ENCODE measurements at places on chromosomes 4 and X.
A peak's percentile ranks its signal among the peaks of the same experiment; 100 is the strongest.

GRCh38 chr4:76306882-76307659 is 538 bp downstream of the STBD1 start:
- peak; percentile 89 for DNase-seq

- no peak for DNase-seq
Measured at GRCh38 chr4:184804621-184805020, 21.1 kb downstream of the ACSL1 start.

- DNase-seq: no peak
Measured at GRCh38 chr4:168691631-168692369, 194.9 kb downstream of the PALLD start.

DNA sequence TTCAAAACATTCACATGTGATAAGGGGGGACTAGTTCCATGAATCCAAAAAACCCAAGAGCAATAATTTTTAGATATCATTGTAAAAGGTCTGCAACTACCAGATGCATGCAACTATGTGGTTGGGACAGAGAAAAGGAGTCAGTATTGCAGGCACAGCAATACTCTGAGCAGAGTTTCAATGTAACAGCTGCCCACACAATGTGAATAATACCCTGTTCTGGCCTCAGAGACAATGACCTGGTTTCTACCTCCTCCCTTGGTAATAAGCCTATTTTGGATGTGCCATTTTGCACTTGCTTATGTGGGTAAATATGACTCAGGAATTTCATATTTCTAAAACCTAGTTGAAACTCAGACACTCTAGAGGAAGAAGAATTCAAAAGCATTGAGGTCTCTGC is 194.8 kb upstream of the RASGEF1B start:
- no peak for DNase-seq

DNA sequence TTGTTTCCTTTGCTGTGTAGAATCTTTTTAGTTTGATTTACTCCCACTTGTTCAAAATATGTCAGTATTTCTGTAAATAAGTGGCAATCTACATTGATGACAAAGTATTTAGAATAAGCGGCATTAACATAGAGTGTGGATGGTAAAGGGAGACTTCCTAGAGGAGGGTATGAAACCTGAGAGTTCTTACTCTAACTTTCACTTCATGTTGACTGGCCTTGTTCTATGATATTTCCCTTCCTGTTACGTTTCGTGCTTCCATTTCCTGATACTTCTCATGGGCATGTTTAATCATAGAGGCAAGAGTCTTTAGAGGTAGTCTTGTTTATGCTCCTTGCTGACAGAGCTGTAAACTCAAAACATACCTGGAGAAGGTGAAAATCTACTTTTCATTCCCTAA is 408.9 kb downstream of the GLUD2 start:
- no peak for DNase-seq

DNA sequence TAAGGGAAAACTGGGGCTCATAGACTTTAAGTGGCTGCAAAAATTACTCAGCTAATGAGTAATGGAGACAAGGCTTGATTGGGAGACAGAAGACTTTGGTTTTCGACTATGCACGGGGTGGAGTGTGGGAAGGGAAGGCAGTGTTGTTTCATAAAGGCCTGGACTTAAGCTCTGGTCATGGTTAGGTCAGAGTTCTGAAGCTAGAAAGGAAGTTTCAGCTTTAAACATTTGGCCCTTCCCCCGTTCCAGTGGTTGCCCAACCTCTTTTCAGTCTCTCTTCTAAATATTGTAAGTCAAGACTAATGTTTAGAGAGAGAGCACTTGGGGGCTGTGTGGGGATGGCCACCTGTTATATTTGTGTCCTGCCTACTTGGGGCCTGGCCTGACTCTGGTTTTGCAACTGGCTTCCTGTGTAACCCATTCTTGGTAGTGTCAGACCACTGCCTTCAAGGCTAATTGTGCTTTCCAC is 21.0 kb downstream of the MSN start:
- no peak for DNase-seq

DNA sequence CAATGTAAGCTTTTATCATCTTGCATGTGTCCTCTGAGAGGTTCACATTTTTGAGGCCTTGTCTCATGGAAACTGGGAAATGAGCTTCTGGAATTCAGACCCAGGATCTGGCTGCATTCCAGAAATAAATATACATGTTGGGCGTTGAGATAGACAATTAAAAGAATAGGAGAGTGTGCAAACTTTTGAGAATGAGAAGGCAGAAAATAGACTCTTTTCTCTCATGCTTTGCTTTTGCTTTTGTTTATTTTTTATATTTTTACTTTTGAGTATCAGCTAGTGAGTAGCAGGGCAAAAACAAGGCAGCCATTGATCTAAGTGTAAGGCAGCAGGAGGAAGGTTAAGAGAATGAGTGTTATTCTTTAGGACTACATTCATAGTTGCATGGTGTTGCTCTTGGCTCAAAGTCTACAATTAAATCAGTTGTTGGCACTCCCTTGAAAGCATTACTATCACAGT is 12.4 kb downstream of the SHROOM3 start:
- DNase-seq: no peak

DNA sequence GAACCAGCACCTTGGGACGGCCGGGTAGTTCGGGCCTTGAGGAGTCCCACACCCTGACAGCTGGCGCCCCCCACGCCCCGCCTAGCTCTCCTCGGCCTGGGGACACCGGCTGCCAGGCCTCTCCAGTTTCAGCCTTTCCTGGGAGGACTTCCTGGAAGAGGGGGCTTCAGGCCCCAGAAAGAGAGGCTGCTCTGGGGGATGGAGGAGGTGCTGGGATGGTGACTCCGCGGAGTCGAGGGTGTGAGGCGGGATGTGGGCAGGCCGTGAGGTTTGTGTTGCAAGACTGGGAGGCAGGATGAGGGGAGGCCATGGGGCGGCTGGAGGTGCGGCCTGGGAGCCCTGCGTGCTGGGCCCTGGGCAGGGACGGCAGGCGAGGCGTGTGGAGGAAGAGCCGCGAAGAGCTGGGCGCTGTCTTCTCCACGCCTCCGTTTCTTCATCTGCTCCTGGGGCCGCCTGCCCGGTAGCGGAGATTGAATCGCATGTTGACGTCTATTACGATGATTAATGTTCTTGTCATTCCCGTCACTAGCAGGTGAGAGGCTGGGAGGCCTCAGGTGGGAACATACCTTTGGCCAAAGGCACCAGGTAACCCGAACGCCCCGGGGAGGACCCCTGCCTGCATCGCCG is 918 bp upstream of the FGFRL1 start:
- DNase-seq: peak; percentile 91

DNA sequence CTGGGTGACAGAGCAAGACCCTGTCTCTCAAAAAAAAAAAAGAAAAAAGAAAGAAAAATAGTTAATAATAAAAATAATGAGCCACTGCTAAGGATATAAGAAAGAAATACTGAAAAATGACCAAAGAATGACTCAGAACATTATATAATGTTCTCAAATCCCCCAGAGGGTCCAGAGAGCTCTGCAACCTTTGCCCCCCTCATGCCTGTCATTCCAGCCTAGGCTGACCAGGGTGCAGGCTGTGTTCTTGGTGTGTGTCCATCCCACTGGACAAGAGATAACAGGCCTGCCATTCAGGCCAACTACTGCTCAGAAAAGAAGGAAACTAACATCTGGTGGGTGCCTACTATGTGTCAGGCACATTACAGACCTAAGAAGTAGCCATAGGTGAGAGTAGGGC is 72.7 kb upstream of the EDNRA start:
- DNase-seq: no peak

DNA sequence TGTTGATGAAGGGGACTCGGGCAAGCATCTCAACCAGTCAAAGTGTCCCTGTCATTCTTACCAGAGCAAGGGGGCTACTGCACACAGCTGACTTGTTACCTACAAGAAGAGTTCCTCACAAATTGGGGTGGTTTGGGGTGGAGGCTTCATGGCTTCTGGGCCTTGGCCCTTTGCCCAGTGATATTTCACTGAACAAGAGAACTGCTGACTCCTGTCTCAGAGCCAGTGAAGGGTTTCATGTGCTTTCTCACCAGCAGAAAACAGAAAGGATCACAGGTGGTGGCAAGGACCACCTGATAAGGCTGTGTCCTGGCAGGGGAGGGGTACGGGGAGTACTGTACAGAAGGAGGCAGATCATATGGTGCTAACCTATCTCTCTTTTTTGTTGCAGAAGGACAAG is 53.5 kb downstream of the DLG3 start:
- no peak for DNase-seq

DNA sequence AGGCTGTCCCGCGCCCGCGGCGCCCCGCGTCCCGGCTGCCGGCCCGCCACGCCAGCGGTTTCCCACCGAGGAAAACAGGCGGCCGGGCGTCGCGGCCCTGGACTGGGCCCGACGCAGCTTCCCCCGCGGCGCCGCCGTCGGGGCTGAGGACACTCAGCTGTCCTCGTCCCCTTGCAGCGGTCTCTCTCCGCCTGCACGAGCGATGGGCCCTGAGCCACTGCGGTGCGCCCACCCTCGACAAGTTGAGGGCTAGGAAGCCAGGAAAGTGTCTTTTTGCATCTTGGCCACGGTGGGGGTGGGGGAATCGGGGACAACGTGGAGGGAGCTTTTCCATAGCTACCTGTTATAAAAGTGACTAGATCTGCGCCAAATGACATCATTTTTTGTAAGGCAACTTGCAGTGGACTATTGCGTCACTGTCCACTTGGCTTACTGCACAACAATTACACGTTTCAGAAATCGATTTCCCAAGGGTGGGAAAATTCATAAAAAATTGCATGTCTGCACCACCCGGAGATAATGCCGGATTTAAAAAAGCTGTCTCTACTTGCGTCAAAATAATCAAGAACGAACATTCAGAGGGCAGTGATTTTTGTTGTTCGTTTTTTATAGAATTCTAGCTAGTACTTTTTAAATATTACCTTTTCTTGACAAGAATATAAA is 1.1 kb downstream of the KLHL15 start:
- peak; percentile 31 for DNase-seq

DNA sequence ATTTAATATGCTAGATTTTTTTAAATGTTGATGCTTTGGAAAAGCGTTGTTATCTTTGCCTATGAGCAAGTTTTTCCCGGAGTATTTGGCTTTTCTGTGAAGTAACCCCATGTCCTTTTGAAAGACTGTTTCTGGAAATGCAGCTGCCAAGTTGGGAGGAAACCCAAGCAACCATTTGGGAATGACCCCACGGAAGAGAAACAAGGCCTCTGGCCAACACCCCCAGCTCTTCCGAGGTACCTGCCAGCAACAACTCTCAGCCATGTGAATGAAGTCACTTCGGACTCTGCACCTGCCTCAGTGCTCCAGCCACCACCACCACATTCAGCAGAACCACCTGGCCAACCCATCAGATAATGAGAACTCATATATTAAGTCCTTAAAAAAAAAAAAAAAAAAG is 36.2 kb upstream of the DHRSX start:
- DNase-seq: no peak

DNA sequence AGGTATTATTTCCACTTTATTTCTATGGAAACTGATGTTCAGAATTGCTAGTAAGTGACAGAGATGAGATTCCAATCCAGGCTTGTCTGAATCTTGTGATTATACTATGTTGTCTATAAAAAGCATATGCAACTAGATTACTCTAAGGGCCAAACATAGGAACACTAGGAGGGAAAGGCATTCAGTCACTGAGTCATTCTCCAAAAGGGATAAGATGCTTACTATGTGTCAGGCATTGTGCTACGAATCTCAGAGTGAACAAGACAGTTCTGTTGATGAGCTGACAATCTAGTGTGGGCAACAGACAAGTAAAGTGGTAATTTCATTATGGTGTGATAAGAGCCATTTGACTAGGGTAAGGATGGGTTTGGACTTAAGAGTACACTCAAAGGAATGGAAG is 77.2 kb downstream of the RASL11B start:
- DNase-seq: no peak

DNA sequence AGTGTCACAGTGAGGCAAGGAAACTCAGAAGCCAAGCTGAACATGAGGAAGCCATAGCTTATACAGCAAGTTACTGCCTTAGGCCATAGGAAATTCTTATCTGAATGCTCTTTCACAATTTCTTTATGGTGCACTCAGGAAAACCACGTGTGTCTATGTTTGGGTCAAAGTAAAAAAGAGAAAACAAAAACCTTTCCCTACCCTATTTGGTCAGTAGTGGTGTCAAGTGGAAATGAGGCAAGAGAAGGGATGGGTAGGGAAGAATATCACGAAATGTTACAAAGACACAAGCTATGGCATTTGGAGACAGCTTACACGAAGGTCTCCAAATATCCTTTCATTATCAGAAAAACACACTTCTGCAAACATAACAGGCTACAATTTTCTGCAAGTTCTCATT is 83.4 kb upstream of the INPP4B start:
- DNase-seq: no peak

DNA sequence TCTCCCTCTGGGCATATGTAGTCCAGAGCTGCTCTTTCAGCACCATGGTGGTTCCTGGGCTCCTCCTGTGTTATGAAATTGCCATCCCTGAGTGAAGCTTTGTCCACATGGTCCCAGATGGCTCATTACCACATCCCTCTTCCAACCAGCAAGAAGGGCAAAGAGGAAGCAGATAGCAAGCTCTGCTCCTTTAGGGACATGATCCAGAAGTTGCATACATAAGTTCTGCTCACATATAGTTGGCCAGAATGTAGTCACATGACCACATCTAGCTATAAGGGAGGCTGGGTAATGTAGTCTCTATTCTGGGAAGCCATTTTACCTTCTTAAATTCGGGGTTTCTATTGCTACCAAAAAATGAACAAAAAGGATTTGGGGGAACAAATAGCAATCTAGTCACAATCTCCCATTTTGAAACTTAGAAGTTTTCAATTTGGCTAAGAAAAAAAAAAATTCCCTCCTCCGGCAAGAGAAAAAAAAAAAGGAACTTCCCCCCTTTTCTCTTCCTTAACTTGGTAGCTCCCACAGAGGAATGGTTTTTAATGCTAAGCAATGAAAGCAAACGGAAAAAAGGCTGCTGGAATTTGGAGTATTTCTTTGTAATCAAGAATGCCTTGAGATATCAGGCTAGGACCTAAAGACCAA is 88.2 kb upstream of the USP9X start:
- DNase-seq: peak; percentile 24

GRCh38 chrX:46294234-46294633 is 251.0 kb downstream of the ZNF674 start:
- no peak for DNase-seq

- no peak for DNase-seq
Measured at GRCh38 chr4:112956484-112956896, 93.0 kb upstream of the ANK2 start.

DNA sequence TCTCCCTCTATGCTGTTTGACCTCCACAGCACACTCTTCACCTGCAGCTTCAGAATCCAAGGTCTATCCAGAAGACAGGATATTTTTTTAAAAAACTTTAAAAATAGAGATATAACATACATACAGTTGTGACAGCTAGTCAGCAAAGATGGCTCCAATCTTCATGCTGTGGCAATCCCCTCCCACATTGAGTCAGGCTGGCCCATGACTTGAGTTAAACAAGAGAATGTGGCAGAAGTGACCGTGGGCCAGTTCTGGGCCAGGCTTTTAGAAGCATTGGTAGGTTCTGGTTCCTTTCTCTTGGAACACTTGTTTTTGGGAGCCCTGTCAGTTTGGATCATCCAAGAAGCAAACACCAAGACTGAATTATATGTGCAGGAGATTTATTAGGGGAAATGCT is 36.1 kb upstream of the REPS2 start:
- no peak for DNase-seq
